Kidney (tissue), 22 donors: ENCODE measurements at places on chromosomes 7 and 10.
A peak's percentile ranks its signal among the peaks of the same experiment; 100 is the strongest.

DNA sequence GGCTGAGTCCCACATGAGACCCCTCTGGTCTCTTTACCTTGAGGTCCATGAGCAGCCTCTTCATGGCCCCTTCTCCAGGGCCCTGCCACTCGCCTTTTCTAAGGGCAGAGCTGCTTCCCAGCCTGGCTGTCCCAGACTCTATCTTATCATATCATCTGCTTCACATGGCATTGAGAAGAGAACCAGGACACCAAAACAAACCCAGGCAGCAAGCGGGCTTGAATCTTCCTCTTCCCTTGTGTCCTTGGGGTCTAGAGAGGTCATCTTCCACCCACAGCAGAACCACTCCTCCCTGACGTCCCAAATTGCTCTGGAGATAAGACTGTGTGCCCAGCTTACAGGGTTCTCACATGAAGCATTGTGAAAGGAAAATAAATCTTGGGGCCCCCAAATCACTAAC lies 261.3 kb upstream of the AUTS2 start:
- DNase-seq: no peak

DNA sequence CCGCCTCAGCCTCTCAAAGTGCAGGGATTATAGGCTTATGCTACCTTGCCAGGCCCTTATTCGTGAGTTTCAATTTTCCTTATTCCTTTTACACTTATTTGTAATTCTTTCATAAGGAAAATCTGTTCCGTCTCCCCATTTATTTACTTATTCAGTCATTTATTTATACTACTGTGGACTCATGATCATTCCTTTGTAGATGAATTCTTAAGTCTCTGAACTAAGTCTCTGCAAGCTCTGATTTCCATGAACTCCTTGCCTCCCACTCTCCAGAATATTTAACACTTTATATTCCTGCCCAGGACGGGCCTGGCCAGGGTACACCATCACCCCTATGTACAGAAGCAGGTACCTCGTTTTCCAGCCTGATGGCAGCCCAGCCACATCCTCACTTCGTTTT lies 39.4 kb downstream of the PFKFB3 start:
- DNase-seq: no peak

- no peak for DNase-seq
Observed at GRCh38 chr10:24418532-24418931, 209.6 kb downstream of the KIAA1217 start.

DNA sequence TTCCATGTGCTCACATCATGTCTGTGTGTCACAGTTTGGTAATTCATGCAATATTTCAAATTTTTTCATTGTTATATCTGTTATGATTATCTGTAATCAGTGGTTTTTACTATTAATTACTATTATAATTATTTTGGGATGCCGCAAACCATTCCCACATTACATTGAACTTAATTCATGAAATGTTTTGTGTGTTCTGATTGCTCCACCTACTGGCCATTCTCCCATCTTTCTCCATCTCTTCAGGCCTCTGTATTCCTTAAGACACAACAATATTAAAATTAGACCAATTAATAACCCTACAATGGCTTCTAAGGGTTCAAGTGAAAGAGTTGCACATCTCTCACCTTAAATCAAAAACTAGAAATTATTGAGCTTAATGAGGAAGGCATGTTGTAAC lies 398.5 kb downstream of the PCDH15 start:
- no peak for DNase-seq

DNA sequence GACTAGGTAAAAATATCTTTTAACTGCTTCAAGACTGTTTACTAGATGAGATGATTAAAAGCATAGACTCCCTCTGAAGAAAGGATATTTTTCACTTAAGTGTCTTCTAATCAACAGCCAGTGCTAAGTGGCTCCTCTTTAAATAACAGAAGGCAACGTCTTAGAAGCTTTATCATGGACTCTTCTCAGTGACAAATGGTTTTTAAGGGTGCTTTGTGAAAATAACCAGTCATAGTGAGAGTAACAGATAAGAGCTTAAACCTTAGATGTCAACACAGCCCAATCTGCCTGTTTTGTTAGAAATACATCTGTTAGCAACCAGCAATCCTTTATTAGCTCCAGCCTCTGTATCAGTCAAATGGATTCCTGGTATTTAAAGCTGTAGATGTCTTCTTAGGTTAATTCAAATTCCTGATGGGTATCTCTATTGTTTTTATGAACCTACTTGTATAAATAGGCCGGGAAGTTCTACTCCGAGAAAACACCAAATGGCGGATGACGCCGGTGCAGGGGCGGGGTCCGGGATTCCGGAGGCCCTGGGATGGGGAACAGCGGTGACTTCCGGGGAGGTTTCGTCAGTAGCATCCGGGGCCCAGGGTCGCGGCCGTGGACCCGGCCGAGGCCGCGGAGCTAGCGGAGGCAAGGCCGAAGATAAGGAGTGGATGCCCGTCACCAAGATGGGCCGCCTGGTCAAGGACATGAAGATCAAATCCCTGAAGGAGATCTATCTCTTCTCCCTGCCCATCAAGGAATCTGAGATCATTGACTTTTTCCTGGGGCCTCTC lies 285.4 kb downstream of the GPR37 start:
- DNase-seq: no peak

DNA sequence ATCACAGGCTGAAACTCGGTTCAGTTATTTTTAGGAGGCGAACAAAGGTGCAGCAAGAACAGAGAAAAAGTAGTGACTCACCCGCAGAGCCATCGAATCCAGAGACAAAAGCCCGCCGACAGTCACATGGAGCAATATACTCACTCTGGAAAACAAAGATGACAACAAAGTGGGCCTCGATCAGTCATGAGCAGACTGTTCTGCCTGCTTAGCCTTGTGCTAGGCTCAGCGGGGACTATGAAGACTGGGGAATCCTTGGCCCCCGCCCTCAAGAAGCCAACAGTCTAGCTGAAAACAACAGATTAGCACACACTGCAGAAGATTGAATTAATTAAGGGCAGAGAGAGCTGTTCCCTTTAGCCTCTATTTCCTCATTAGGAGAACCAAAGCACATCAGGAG lies 30.4 kb downstream of the XPNPEP1 start:
- no peak for DNase-seq

DNA sequence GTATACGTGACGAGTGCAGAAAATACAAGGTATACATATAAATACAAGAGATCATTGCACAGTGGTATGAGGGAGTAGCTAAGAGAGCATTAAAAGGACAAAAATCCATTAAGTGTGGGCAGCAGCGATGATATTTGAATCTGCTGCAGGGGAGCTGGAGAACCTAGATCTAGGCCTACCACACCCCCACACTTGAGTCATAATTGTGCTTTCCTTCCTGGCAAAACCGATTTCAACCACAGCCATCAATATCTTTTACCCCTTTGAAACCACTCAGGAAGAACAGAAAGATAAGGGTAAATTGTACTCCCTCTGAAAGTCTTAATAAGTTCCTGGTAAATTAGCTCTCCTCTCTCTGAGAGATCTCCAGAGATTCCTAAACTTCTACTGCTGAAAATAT lies 345.0 kb downstream of the SORCS1 start:
- no peak for DNase-seq

- no peak for DNase-seq
Observed at GRCh38 chr10:94205396-94205831, 157.3 kb downstream of the NOC3L start.

DNA sequence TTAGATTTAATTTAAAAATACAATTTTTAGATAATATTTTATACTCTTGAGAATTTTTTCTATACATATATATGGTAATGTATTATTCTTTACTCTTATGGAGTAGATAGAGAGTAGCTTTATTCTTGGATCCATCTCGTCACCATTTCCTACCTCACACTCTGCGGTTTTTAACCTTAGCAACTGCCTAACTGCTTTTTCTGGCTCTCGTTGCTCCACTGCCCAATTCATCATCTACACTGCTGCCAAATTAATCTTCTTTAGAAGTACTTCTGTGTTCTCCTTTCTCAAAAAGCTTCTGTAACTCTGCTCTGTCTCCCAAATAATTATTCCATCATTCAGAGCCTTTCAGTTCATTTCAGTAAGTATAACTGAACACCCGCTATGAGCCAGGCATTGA lies 35.3 kb downstream of the CAPZA2 start:
- DNase-seq: no peak

- no peak for DNase-seq
Observed at GRCh38 chr7:137454246-137454724, 110.8 kb upstream of the PTN start.

DNA sequence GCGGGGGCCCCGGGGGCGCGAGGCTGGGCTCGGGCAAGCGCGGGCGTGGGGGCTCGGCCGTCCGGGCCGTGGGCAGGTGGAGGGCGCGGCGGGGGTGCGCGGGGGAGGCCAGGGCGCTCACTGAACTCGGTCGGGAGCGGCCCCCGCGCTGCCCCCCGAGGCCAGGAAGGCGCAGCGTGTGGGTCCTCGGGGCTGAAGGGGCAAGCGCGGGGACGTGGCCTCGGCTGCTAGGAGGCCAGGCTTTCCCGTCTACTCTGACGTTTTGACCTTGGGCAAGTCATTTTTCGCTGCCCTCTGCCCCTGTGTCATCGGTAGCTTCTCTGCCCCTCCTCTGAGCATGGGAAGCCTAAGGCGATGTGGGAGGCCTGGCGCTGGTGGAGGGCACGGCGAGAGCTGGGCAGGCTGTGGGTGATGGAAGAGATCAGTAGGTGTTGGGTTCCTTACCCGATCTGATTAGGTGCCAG lies 441 bp downstream of the FBH1 start:
- DNase-seq: peak; percentile 47
